Osteoblast (primary cell): ENCODE measurements at places on chromosomes 2 and 18. TPM values are rescaled to one million over a fixed set of nuclear protein-coding genes. Genes with fewer than 3 reads are reported as not detected.

DNA sequence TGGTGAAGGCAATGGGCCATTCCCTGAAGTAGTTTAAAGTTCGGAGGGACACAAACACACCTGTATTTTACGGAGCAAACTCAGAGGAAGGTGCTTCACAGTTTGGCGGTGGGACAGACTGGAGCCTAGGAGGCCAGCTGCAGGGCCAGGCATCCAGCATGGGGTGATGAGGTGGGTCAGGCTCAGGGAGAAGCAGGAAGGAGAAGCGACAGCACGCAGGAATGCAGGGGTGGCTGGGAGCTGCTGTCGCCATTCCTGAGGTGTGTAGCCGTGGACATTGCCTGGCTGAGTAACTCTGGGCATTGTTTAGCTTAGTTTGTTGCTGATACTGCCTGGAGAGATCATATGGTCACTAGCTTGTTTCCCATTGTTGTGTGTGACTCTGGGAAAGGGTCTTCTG, 35.8 kb upstream of the METTL21A start:
- no peak overlapping the region for H3K4me3 ChIP-seq
- no peak for DNase-seq
- H3K27ac ChIP-seq: no peak overlapping the region
- no peaks in the 10 kb centered on the region for H3K27me3 ChIP-seq
- H3K36me3 ChIP-seq: no peaks in the 10 kb centered on the region

GRCh38 chr2:48719480-48720177, 35.9 kb downstream of the LHCGR start:
- H3K27ac ChIP-seq: no peak overlapping the region
- peaks cover 16% of the 10 kb centered on the region for H3K4me1 ChIP-seq
- H3K27me3 ChIP-seq: no peaks in the 10 kb centered on the region
- DNase-seq: no peak

- H3K36me3 ChIP-seq: no peaks in the 10 kb centered on the region
- no peak overlapping the region for H3K27ac ChIP-seq
- H3K4me3 ChIP-seq: no peak overlapping the region
- no peaks in the 10 kb centered on the region for H3K4me1 ChIP-seq
- DNase-seq: no peak
These were observed 20.9 kb downstream of the GREB1L start for GRCh38 chr18:21262979-21263378.

CGREF1 gene
- total RNA-seq: 6.8 and 14.5 TPM in 2 replicates

GRCh38 chr2:207483477-207483876, 46.3 kb upstream of the CREB1 start:
- peaks cover 46% of the 10 kb centered on the region for H3K4me1 ChIP-seq
- peak overlapping the region; percentile 80 for H3K27ac ChIP-seq
- H3K36me3 ChIP-seq: no peaks in the 10 kb centered on the region
- H3K4me3 ChIP-seq: no peak overlapping the region
- DNase-seq: no peak

XDH gene
- total RNA-seq: under 0.01 TPM in 2 replicates

GRCh38 chr2:23642516-23642915, 257.5 kb downstream of the KLHL29 start:
- no peak overlapping the region for H3K27ac ChIP-seq
- no peak for DNase-seq
- peaks cover 1% of the 10 kb centered on the region for H3K4me1 ChIP-seq
- H3K4me3 ChIP-seq: no peak overlapping the region
- H3K27me3 ChIP-seq: no peaks in the 10 kb centered on the region
- H3K36me3 ChIP-seq: no peaks in the 10 kb centered on the region

DNA sequence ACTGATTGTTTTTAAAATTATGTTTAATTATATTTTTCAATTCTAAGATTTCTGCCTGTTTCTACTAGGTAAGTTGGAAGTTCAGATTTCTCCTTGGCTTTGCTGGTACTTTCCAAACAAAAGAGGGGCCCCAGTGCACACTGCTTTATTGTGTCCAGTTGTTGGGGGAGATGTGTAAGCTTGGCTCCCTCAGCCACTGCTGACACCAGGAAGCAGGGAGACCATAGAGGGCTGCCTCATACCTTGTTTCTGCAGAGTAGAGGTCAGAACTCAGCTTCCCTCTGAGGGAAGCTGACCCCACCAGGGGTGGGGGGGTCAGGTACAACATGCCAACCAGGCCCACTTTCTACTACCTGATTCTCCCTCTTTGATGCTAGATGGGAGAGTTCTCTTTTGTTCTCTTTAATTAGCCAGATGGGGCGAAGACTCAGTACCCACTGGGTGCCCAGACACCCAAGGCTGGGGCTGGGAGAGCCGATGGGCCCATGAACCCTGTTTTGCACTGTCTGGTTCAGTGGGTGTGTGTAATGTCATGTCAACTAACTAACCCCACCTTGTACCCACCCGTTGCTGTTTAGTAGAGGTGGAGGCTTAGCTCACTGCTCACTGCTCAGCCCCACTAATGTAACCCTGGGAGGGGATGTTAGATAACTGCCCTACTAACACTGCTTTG, 14.7 kb downstream of the BCL2L11 start:
- H3K27ac ChIP-seq: no peak overlapping the region
- no peaks in the 10 kb centered on the region for H3K27me3 ChIP-seq
- H3K4me3 ChIP-seq: no peak overlapping the region

POTEF gene
- total RNA-seq: 0.29 TPM in 1 of 2 replicates, not detected in the other

- DNase-seq: peak; percentile 64
- no peaks in the 10 kb centered on the region for H3K4me1 ChIP-seq
- H3K4me3 ChIP-seq: no peak overlapping the region
- no peaks in the 10 kb centered on the region for H3K27me3 ChIP-seq
- no peak overlapping the region for H3K27ac ChIP-seq
These were observed 337.9 kb upstream of the SALL3 start for GRCh38 chr18:78641689-78642231.

GRCh38 chr2:167181134-167181533, 292.9 kb downstream of the XIRP2 start:
- no peaks in the 10 kb centered on the region for H3K27me3 ChIP-seq
- H3K36me3 ChIP-seq: no peaks in the 10 kb centered on the region

- peaks cover 11% of the 10 kb centered on the region for H3K36me3 ChIP-seq
- no peak overlapping the region for H3K4me3 ChIP-seq
- peaks cover 23% of the 10 kb centered on the region for H3K4me1 ChIP-seq
- peak; percentile 80 for DNase-seq
These were observed 166.0 kb downstream of the SEPTIN10 start for GRCh38 chr2:109447776-109448175.

DNA sequence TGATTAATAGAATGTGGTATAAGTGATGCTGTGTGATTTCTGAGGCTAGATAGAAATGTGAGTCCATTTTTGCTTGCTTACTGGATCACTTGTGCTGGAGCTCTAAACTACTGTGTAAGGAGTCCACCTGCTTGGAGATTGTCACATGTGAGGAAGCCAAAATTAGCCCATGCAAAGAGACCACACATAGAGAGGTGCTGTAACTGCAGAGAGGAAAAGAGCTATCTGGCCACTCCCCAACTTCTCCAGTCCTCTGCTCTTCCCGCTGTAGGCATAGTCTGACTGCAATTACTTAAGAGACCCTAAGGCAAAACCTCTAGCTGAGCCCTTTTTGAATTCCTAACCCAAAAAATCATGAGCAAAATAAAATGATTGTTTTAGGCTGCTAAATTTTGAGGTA, 120.6 kb upstream of the FBXO11 start:
- H3K36me3 ChIP-seq: no peaks in the 10 kb centered on the region
- H3K27ac ChIP-seq: no peak overlapping the region
- H3K27me3 ChIP-seq: peaks cover 10% of the 10 kb centered on the region

- no peak for DNase-seq
- H3K27ac ChIP-seq: no peak overlapping the region
- H3K4me3 ChIP-seq: no peak overlapping the region
- no peaks in the 10 kb centered on the region for H3K36me3 ChIP-seq
- no peaks in the 10 kb centered on the region for H3K27me3 ChIP-seq
These were observed 302.2 kb upstream of the STON1 start for GRCh38 chr2:48227617-48228344.

- no peaks in the 10 kb centered on the region for H3K27me3 ChIP-seq
- peaks cover 5% of the 10 kb centered on the region for H3K4me1 ChIP-seq
- no peak overlapping the region for H3K4me3 ChIP-seq
- H3K27ac ChIP-seq: no peak overlapping the region
These were observed 68.5 kb downstream of the SPIRE1 start for GRCh38 chr18:12589448-12589847.

GRCh38 chr2:120787111-120787821, 51.6 kb downstream of the GLI2 start:
- H3K36me3 ChIP-seq: no peaks in the 10 kb centered on the region
- H3K4me3 ChIP-seq: no peak overlapping the region
- peaks cover 3% of the 10 kb centered on the region for H3K4me1 ChIP-seq
- DNase-seq: peak; percentile 30

TDRD15 gene
- not detected in 2 replicates for total RNA-seq

REEP1 gene
- total RNA-seq: 0.36 TPM in 1 of 2 replicates, not detected in the other

- no peaks in the 10 kb centered on the region for H3K36me3 ChIP-seq
- H3K4me3 ChIP-seq: no peak overlapping the region
- no peaks in the 10 kb centered on the region for H3K27me3 ChIP-seq
- H3K4me1 ChIP-seq: no peaks in the 10 kb centered on the region
- DNase-seq: no peak
These were observed 5.1 kb upstream of the MARCO start for GRCh38 chr2:118936936-118937335.

DNA sequence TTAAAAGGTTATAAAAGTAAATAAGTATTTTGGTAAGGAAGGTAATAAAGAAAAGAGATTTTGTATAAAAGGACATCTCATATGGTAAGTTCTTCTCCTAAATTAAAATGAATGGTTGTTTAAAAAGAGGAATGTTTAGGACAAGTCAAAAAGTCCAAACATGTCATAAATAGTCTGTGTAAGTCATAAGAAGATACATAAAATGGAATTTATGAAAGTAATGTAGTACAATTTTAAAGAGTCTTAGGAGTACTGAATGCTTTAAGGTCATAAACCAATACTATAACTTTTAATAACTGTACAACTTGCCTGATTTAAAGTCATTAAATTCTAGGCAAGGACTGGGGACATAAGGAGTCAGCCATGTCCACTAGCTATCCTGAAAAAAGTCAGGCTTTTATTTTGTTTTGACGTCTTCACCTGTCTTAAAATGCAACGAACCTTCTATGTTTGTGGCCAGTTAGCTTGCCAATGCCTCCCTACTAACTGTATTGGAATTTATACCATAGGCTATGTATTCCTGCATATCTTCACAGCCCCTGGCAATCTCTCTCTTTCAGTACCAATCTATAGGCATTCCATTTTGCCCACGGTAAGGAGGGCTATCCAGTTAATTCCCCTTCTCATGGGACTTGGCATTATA, 312.3 kb upstream of the LRRTM4 start:
- no peak for DNase-seq
- H3K36me3 ChIP-seq: no peaks in the 10 kb centered on the region
- H3K4me3 ChIP-seq: no peak overlapping the region
- H3K27ac ChIP-seq: no peak overlapping the region
- H3K27me3 ChIP-seq: no peaks in the 10 kb centered on the region

WNT6 gene
- total RNA-seq: not detected in 2 replicates

GRCh38 chr2:222180619-222181018, 118.2 kb downstream of the PAX3 start:
- H3K27me3 ChIP-seq: no peaks in the 10 kb centered on the region
- H3K36me3 ChIP-seq: no peaks in the 10 kb centered on the region
- no peak overlapping the region for H3K4me3 ChIP-seq
- no peak overlapping the region for H3K27ac ChIP-seq
- no peaks in the 10 kb centered on the region for H3K4me1 ChIP-seq

DNA sequence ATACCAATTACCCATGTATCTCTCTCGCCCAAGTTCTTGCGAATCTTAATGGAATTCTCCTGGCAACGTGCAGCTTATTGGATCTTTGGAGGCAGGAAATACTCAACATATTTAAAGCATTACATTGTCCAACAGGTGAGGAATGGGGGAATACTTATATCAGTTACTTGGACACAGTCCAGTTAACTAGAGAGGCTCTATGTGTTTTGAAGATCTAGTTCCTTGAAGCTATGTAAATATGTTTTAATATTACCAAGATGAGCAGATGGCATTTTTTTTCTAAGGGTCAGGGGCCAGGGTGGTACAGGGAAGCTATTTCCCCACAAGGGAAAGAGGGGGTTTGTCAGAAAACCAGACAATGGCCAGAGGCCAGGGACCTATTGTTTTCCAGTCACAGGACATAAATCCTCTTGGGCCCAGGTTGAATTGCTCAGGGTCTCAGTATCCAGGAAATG, 26.8 kb upstream of the MC5R start:
- DNase-seq: no peak
- H3K4me3 ChIP-seq: no peak overlapping the region
- peaks cover 4% of the 10 kb centered on the region for H3K27me3 ChIP-seq
- no peaks in the 10 kb centered on the region for H3K36me3 ChIP-seq

DNA sequence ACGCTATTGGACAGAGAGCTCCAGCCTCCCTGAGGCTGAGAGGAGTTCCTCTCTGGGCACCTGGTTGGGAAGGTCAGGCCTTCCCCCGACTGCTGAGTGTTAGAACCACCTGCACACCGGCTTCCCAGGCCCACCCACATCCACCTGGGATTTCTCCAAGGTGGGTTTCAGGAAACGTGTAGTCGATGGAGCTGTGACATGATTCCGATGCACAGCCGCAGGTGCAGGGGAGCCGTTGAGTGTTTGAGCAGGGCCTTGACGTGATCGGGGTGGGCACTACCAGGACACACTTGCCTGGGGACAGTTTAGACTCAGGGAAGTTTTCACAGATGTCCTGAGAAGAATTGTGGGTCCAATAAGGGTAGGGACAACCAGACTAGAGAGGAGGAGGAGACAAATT, 21.8 kb upstream of the GIGYF2 start:
- H3K4me3 ChIP-seq: no peak overlapping the region
- peaks cover 3% of the 10 kb centered on the region for H3K27me3 ChIP-seq
- H3K4me1 ChIP-seq: no peaks in the 10 kb centered on the region
- DNase-seq: no peak
- no peaks in the 10 kb centered on the region for H3K36me3 ChIP-seq

FTCDNL1 gene
- 4.7 and 5.0 TPM in 2 replicates for total RNA-seq

- H3K27me3 ChIP-seq: no peaks in the 10 kb centered on the region
- DNase-seq: peak; percentile 95
- peaks cover 60% of the 10 kb centered on the region for H3K4me1 ChIP-seq
- peak overlapping the region; percentile 98 for H3K27ac ChIP-seq
- H3K36me3 ChIP-seq: no peaks in the 10 kb centered on the region
These were observed 27.6 kb downstream of the MRPL33 start for GRCh38 chr2:27798948-27799645.

DNA sequence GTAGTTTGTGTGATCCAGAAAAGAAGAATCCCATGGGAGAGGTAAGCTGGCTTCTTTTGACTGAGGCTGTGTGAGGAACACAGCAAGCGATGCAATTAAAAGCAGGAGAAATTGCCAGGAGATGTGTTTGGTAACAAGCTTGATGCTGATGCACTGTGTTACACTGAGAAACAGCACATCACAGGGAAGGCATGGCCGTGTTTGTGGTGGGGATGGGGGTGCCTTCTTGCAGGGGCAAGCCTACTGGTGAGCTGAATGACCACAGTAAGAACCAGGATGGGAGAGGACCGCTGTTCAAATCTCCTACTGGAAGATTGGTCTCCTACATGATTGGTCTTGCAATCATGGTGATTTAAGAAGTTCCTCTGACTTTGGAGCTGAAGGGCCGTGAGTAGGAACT, 477.7 kb upstream of the HS6ST1 start:
- no peak for DNase-seq
- no peaks in the 10 kb centered on the region for H3K27me3 ChIP-seq
- no peaks in the 10 kb centered on the region for H3K4me1 ChIP-seq
- H3K27ac ChIP-seq: no peak overlapping the region

CIDEA gene
- not detected in 2 replicates for total RNA-seq

ZFP36L2 gene
- 14.7 and 15.6 TPM in 2 replicates for total RNA-seq

SCN1A gene
- 0.59 and 0.72 TPM in 2 replicates for total RNA-seq
